Uterus (tissue), 4 donors: ENCODE measurements at places on chromosomes 5 and 9. TPM values are rescaled to one million over a fixed set of nuclear protein-coding genes. Genes with fewer than 3 reads are reported as not detected.

IRX1 gene
- total RNA-seq = not detected

DNA sequence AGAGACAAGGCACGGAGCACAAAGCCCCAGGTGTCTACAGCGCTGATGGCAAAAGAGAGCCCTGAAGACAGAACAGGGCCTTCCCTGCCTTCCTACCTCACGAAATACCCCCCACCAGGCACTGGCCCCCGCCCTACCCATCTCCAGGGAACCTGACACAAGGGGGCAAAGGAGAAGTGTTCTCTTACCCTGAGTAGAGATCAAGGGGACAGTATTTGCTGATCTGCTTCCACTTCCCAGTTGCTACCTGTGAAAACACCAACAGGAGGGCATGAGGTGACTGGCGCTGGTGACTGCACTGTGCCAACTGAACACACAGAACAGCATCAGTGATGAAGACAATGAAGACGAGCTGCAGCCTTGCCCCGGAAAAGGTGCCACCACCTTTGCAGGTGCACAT lies 27.4 kb downstream of the IPPK start:
- H3K27me3 ChIP-seq = no peaks in the 10 kb centered on the region
- no peaks in the 10 kb centered on the region for H3K36me3 ChIP-seq
- peak overlapping the region; percentile 60 for H3K27ac ChIP-seq
- H3K4me1 ChIP-seq = peaks cover 5% of the 10 kb centered on the region

STKLD1 gene
- total RNA-seq = 1.5 TPM

GRCh38 chr5:14753947-14754346 lies 89.4 kb downstream of the OTULIN start:
- no peaks in the 10 kb centered on the region for H3K36me3 ChIP-seq
- no peaks in the 10 kb centered on the region for H3K27me3 ChIP-seq
- no peak overlapping the region for H3K27ac ChIP-seq
- H3K4me3 ChIP-seq = no peak overlapping the region

- no peaks in the 10 kb centered on the region for H3K4me1 ChIP-seq
- no peaks in the 10 kb centered on the region for H3K27me3 ChIP-seq
- no peak overlapping the region for H3K27ac ChIP-seq
- H3K4me3 ChIP-seq = no peak overlapping the region
Observed at GRCh38 chr5:7894439-7894838, 25.5 kb downstream of the MTRR start.

DNA sequence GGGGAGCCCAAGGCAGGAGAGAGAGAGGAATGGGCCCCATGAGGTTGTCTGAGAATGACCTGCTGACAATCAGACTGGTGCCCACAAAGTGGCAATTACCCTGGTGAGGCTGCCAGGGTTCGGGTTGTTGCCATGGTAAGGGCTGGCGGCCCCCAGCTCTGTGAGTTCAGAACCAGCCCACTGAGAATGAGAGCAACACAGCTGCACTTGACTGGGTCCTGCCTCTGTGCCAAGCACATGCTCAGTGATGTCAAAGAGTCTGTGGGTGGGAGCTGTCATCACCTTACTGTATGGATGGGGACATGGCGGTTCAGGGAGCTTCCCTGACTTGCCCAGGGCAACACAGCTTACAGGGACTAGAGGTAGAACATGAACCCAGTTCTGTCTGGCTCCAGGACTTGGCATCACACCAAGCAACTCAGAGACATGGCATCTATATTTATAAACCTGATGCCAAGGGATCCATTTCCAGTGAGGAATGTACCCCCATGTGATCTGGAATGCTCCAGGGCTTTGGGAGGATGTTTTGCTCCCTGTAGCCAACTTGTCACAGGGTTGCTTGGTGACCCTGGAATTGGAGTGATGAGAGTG lies 38.2 kb upstream of the TEX48 start:
- no peaks in the 10 kb centered on the region for H3K4me1 ChIP-seq
- no peak overlapping the region for H3K4me3 ChIP-seq
- no peaks in the 10 kb centered on the region for H3K27me3 ChIP-seq
- H3K36me3 ChIP-seq = no peaks in the 10 kb centered on the region
- no peak overlapping the region for H3K27ac ChIP-seq
- no peak for DNase-seq

RAD23B gene
- total RNA-seq = 39.5 TPM

- no peak overlapping the region for H3K4me3 ChIP-seq
- H3K27me3 ChIP-seq = no peaks in the 10 kb centered on the region
- no peaks in the 10 kb centered on the region for H3K36me3 ChIP-seq
- H3K27ac ChIP-seq = no peak overlapping the region
Observed at GRCh38 chr5:31237174-31237573, 43.7 kb downstream of the CDH6 start.

- H3K4me3 ChIP-seq = no peak overlapping the region
- H3K27me3 ChIP-seq = no peaks in the 10 kb centered on the region
- DNase-seq = peak; percentile 65
- no peaks in the 10 kb centered on the region for H3K36me3 ChIP-seq
Observed at GRCh38 chr9:137482094-137482781, 23.1 kb upstream of the NSMF start.
